ENCODE measurements at places on chromosomes 6 and 20.

- DNase-seq, result no peak
Measured at GRCh38 chr6:143406673-143407072, 43.8 kb downstream of the ADAT2 start.

GRCh38 chr20:32248043-32248442 lies 29.4 kb upstream of the KIF3B start:
- DNase-seq, result no peak

- DNase-seq, result no peak
Measured at GRCh38 chr6:27303613-27304272, 8.3 kb downstream of the POM121L2 start.

GRCh38 chr20:20463933-20464374 lies 96.0 kb downstream of the INSM1 start:
- no peak for DNase-seq

DNA sequence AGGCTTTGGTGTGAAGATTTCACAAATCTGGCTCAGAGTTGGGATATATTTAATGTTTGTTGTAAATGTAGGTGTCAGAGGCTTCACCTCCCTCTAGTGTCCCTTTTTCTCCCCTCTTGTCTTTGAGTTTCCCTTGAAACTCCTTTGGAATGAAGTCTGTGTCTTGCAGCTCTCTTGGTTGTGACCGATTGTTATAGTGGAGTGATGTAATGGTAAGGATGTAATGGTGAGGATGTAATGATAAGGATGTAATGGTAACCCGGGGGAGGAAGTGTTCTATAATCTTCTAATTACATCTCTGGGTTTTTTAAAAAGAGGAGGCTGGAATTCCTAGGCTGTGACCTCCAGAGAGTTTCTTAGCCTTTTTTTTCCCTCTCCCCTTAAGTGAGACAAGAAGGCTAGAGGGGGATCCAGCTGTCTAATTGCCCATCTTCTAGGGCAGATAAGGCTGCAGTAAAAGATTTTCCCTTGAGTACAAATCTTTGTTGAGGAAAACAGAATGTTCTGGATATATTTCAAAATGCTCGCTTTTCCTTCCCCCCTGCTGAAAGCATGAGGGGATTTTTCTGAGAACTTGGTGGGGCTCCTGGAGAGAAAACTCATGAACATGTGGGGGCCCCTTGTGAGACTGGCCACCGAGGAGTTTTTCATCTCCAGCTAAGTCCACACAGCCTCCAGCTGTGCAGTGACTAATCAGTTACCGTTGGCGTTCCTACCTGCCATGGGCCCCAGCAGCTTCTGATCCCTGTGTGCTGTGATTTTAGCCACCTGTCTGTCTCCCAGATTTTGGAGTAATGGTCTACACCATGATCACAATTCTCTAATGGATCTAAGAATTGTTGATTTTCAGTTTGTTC lies 156.7 kb upstream of the PMEPA1 start:
- DNase-seq, result no peak

DNA sequence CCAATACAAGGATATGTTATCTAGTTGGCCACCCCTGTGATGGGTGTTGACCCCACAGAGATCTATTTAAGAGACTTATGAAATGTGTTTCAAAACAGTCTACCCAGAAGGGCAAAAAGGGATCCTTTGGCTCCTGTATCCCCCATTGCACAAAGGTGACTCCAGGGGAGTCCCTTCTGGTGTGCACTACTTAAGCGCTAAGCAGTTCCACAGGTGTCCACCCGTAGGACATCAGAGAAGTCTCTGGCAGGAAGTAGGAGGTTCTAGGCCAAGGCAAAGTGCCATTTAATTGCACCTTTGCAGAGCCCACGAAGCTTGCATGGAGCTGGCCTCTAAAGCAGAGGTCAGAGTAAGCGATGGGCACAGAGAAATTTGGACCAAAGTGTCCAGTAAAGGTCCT lies 147.7 kb downstream of the MRPL14 start:
- DNase-seq, result no peak

DNA sequence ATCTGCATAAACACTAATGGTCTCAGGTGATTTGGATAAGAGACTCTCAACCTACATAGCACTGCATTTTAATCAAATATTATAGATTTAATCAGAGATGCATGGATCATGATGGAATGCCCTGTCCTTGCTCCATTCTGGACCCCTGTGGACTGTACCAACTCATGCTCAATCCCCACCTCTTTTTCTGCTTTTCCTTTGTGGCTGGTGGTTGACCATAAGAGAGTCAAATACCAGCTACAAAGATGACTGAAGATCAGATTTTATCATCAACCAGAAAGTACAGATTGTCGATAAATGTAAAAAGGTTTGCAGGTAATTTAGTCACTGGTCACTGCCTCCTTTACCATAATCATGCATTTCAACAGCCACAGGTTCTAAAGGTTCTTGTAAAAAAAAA lies 116.2 kb downstream of the ME1 start:
- DNase-seq, result no peak

- DNase-seq, result no peak
Measured at GRCh38 chr6:81937296-81937937, 184.9 kb upstream of the TENT5A start.

DNA sequence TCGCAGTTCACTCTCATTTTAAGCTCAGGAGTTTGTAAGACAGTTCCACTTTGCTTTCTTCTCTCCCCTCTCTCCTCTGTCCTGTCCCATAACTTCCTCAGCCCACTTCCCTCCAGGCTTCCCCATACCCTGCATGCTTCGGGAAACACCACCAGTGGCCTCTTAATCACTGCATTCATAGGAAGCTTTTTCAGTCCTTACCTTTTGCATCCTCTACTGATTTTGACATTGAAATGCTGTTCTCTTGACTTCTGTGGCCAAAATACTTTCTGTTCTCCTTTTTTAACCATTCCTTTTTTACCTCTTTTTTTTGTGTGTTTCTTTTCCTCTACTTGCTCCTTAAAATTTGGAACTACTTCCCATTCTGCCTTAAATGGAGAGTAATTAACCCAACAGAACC lies 69.7 kb downstream of the HIVEP1 start:
- no peak for DNase-seq

DNA sequence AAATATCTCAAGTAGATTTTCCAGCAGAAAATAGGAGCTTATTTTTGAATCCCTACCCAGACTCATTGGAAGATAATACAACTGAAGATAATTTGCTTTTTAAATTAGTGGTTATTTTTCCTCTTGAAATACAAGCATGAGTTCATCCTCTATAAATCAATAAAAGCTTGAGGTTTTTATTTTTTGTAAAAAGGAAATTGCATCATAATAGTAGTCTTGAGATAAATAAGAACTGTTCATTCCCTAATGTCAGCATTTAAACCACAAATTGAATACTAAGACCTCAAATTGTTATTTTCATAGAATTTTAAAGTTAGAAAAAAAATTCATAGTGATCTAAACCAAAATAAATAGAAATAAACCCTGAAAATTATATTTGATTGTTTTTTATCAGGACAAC lies 719.1 kb downstream of the CD109 start:
- DNase-seq, result no peak

DNA sequence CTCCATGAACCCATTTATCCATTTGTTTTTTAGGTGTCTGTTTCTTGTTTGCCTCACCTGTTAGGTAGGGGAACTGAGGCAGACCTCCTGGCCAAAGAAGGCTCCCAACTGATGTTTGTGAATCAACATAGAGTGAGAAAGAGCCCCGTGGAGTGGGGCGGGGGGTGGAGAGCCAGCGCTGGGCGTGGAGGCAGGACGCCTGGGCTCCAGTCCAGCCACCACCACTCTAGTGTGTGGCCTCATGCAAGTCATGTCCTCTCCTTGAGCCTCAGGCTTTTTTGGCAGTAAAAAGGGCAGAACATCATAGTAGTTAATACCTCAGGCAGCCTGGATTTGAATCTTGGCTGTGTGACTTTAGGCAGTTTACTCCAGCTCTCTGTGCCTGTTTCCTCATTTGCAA lies 42.2 kb upstream of the SCRT2 start:
- no peak for DNase-seq

- DNase-seq, result no peak
Measured at GRCh38 chr20:19508449-19508848, 249.6 kb upstream of the RIN2 start.

DNA sequence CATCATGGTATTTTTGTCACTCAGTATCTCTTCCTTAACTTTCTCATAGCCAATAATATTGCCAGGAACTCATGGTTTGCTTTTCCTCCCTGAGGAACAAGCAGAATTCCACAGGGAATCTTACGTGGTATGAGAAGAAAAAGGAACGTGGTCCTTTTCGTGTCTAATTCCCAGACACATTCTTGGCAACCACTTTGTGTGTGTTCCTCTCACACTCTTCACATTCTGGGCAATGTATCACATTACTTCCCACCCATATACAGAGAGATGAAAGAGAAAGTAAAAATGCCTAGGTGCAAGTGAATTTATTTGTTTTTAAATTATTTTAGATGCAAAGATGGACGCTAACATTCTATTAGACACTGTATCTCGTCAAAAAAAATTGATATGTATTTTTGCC lies 102.7 kb downstream of the PTPRK start:
- DNase-seq, result no peak

DNA sequence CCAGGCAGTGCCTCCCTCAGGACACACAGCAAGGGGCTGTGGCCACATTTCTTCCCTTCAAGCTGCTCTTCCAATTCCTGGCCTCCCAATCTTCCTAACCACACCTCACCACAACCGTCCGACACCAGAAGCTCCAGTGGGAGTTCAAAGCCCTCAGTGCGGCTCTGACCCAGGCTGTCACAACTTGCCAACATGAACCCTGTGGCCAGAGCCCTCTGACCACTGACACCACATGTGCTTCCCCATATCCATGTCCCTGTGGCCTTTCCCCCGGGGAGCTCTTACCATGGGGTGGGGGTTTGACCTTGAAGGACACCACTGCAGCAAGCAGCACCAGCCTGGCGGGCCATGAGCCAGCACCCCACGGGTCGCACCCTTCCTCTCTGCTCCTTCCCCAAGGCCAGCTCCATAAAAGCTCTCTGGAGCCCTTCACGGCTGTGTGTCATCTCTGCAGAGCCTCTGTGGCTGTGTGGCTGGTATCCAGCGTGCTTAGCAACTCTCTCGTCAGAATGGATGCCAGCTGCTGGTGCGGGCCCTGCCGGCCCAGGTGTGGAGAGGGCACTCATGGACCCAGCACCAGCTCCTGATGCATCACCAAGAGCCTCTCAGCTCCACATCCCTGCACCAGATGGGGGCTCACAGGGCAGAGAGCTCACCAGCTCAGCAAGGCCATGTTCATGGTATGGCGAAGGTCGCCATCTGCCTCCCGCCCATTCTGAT lies 106.1 kb downstream of the PSMB1 start:
- DNase-seq, result no peak

- DNase-seq, result peak; percentile 69
Measured at GRCh38 chr20:51022803-51023616, at the start of gene KCNG1. Gene KCNG1 (minus strand): TSS chr20:51023107. CDS start chr20:51010338, 12,769 bp downstream.

GRCh38 chr6:134482593-134483270 lies 164.8 kb upstream of the SGK1 start:
- DNase-seq, result peak; percentile 40

DNA sequence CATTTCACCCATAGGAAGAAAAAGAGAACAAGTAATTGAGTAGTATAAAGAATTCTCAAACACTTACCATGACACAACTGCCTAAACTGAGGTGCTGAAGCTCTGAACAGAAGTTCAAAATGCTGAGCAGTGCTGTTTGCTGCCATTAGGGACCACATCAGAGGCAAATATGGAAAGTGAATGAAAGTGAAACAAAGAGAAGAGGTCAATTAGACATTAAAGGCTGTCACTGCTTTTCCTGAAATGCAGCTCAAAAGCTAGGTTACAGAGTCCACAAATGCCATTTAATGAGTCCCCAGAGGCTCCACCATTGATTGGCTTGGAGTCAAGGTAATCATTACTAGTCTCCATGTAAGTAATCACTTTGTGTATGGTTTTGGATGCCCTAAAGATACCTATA lies 46.1 kb downstream of the POU3F2 start:
- DNase-seq, result no peak

- DNase-seq, result no peak
Measured at GRCh38 chr6:87623248-87623647, 33.3 kb downstream of the ORC3 start.

- no peak for DNase-seq
Measured at GRCh38 chr6:76768556-76768955, 694.7 kb downstream of the HTR1B start.

GRCh38 chr6:23272536-23272935 lies 703.2 kb downstream of the HDGFL1 start:
- DNase-seq, result no peak
